NCI-H1092 treated with DMSO at 0.1 percent for 48 hours (cell line): ENCODE measurements at places on chromosomes 1 and 21.

DNA sequence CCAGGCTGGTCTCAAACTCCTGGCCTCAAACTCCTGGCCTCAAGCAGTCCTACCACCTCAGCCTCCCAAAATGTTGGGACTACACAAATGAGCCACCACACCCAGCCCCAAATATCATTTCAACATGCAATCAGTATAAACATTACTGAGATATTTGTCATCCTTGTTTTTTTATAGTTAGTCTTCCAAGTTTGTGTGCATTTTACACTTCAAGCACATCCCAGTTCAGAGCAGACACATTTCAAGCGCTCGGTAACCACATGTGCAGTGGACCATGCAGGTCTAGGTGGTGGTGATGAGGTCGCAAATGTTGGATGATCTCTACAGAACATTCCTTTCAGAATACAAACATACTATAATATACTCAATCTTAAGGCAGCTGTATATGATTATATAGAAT lies 23.8 kb upstream of the APP start:
- no peak for DNase-seq

- no peak for DNase-seq
These were observed 470.2 kb upstream of the ADGRL2 start for GRCh38 chr1:81330521-81330920.

GRCh38 chr1:53568540-53568939 lies 109.3 kb downstream of the DMRTB1 start:
- DNase-seq: no peak

- DNase-seq: no peak
These were observed 1.2 kb downstream of the MAN1C1 start for GRCh38 chr1:25617625-25618432.

GRCh38 chr1:246797597-246797996 lies 73.4 kb downstream of the SCCPDH start:
- no peak for DNase-seq

- DNase-seq: peak; percentile 61
These were observed 3.6 kb upstream of the PLEKHG5 start for GRCh38 chr1:6495041-6495441.

DNA sequence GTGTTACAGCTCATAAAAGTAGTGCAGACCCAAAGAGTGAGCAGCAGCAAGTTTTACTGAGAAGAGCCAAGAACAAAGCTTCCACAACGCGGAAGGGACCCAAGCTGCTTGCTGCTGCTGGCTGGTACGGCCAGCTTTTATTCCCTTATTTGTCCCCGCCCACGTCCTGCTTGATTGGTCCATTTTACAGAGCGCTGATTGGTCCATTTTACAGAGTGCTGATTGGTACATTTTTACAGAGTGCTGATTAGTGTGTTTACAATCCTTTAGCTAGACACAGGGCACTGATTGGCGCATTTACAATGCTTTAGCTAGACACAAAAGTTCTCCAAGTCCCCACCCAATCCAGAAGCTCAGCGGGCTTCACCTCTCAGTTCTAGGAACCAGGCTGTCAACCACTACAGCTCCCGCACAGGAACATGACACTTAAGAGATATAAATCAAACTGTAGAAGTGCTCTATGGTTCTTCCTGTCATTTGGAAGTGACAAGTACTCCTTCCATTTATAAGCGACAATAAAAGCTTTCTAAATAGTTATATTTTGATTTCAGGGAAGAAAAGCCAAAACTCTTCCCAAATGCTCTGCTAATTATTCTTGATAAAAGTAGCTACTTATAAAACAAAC lies 28.5 kb downstream of the RNF115 start:
- DNase-seq: no peak

DNA sequence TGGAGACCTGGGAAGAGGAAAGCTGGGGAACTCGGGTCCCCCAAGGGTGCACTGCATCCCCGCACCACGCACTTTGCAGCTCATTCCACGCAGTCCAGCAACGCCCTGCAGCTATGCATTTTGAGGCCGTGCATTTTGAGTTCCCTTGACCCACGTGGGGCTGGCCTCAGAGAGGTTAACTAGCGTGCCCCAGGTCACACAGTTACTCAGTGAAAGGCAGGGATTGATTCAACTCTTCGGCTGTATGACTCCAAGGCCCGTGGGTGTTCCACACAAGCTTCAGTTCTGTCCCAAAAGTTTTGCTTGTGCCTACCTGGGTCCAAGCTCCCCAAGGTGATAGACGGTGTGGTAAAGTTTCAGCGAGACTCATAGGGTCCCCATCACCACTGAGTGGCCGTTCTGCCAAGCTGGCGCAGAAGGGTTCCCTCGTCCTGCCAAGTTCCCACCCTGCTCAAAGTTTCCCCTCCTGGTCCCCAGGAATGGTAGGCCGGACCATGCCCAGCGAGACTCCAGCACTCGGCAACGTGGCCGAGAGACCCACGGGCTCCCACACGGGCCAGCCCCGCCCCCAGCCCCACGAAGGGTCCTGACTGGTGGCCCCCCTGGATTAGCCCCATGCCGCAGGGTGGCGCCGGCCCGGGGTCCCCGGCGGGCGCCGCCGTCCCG lies 611 bp downstream of the HSPG2 start:
- no peak for DNase-seq

GRCh38 chr21:30240661-30241060 lies 24.8 kb upstream of the CLDN8 start:
- no peak for DNase-seq

- no peak for DNase-seq
These were observed 578.3 kb upstream of the NR5A2 start for GRCh38 chr1:199449221-199449620.

- no peak for DNase-seq
These were observed 438.1 kb downstream of the NPHP4 start for GRCh38 chr1:5554111-5554510.
